ENCODE measurements at places on chromosomes 4 and X. TPM values are rescaled to one million over a fixed set of nuclear protein-coding genes. Genes with fewer than 3 reads are reported as not detected.

Gene TCEAL7
- polyA plus RNA-seq, result 10.2 TPM

Gene UGT8
- polyA plus RNA-seq, result 0.02 TPM

Gene MGARP
- 24.2 TPM for polyA plus RNA-seq

DNA sequence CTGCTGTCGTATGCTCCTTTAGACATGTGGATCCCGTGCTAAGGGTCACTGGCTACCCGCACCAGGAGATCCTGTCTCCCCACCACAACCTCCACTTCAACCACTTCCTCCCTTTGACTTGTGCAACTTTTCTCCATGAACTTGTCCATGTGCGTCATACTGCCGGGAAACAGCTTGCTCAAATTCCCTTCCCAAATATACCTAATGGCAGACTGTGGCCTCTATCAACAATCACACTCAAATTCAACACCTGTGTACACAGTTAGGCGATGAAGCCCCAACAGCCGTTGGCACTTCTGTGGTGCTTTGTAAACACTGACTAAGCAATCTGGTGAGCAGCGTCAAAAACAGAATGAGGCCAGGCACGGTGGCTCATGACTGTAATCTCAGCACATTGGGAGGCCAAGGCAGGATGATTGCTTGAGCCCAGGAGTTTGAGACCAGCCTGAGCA is 49.5 kb downstream of the CD99L2 start:
- no peak for DNase-seq

GRCh38 chr4:169620880-169621248 is 486 bp downstream of the CLCN3 start:
- no peak for DNase-seq

DNA sequence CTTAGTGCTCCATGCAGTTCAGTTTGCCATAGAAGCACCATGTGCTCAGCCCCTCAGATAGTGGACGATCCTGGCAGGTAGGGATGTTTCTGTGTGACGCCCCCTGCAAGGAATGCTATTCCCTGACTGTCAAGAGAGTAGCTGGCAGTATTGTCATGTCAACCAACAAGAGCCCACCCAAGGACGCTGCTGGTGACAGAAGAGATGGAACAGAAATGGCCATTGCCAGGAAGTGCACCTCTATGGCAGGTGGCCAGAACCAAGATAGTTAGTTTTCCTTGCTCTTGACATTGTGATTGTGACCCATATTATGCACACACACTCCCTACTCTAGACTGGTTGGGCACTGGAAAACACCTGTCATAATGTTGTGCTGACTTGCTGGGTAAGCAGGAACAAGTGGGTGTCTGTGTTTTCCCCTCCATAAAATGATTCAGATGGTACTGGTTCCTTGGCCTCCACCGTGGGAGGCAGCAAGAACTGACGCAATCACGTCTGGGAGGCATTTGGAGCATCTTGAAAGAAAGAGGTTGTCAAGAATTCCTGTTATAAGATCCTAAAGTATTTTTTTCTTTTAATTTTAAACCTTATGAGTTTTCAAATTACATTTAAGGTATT is 507.9 kb downstream of the MID1IP1 start:
- no peak for DNase-seq

- no peak for DNase-seq
These were observed 13.5 kb downstream of the MAPK10 start for GRCh38 chr4:86346320-86346719.

GRCh38 chrX:10119399-10119990 is 37.3 kb upstream of the CLCN4 start:
- no peak for DNase-seq

- DNase-seq, result no peak
These were observed 41.2 kb downstream of the PRDM5 start for GRCh38 chr4:120881351-120881750.

DNA sequence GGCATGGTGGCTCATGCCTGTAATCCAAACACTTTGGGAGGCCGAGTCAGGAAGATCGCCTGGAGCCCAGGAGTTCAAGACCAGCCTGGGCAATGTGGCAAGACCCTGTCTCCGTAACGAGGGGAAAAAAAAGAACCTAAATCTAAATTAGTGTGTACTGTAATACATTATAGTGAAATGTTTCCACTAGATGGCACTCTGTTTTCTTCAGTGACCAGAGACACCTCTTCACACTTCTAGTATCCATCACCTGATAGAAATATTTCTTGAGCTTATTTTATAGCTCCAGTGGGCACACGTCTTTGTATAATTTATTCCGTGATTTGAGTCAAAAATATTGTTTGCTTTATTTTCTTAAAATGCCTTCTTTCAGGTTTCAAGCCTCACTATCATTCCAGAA is 600.9 kb upstream of the DIPK2B start:
- DNase-seq, result no peak

Data from BJ (cell line).